ENCODE measurements at places on chromosomes 3 and 15. TPM values are rescaled to one million over a fixed set of nuclear protein-coding genes. Genes with fewer than 3 reads are reported as not detected.

Gene FANCI
- 0.69 TPM for total RNA-seq

DNA sequence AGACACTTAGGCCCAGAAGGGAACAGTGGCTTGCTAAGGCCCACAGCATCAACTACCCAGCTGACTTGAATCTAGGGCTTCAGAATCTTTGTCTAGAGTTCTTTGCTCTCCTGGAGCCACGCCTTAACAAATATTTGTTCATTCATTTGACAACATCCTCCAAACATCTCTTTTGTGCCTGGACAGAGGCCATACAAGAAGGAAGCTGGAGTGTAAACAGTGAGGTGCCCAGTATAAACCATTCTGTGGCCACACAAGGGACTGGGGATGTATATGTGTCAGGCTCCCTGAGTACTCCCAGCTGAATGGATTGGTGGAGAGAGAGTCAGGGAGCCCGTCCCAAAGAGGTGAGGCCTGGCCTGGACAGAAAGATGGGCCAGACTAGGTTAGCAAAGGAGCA lies 3.4 kb downstream of the CIB2 start:
- no peak for DNase-seq

- no peak for DNase-seq
These were observed 39.1 kb downstream of the CFAP91 start for GRCh38 chr3:119741657-119742590.

Gene DNAH12
- 0.12 TPM for total RNA-seq

Gene TSPAN3
- 215 TPM for total RNA-seq

DNA sequence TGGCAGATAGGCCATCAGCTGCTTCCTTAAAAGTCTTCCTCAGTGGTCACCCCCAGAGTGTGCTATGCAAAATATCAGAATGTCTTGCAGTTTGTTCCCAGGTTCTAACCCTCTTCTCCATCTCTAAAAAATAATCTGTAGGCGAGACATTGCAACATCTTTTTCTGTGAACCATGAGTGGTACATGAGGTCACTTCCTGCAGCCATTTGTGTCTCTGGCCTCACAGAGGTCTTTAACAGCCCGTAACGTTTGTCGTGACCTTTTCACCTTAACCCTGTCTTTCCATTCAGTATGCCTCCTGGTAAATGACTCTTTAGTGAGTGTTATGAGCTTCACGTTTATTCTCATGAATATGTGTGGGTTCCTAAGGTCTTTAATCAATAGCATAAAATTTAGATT lies 145.4 kb downstream of the KLHL25 start:
- DNase-seq, result no peak

- DNase-seq, result no peak
These were observed 77.0 kb downstream of the LYSMD4 start for GRCh38 chr15:99656205-99656604.

Gene KLHL40
- 923 TPM for total RNA-seq

DNA sequence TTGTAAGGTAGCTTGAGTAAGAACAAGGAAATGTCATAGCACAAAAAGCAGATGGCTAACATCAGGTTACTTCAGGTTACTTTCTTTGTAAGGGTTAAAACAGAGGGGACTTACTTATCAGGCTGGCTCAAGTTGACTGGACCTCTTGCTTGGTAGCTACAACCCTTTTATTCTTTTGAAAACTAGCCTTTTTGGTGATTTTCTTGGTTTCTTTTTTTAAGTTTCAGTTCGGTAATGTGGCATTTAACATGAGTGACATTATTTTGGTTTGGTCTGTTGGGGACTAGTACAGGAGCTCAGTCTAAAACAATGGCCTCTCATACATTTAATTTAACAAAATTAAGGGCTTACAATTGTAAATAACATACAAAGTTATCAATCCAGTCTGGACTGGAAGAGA lies 621.4 kb downstream of the OTOL1 start:
- DNase-seq, result no peak

DNA sequence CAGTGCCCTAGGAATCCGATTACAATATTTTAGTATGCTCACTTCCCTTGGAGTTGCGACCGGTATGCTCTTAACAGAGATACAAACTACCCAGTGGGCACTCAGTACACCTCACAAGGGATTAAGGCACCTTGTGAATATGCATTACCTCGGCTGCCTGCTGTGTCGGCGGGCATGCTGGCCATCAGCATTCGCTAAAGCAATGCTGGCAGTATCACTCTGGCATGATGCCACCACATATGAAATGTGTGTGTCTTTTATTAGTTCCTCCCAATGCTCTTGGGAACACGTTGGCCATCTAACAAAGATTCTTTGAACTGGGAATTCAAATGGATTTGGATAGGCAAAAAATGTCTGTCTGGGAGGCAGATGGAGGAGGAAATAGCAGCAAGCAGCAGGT lies 67.4 kb upstream of the FOXB1 start:
- no peak for DNase-seq

Gene TM4SF4
- total RNA-seq, result not detected

Gene FRMD4B
- total RNA-seq, result 4.0 TPM

GRCh38 chr15:90839187-90840071 lies 29.0 kb upstream of the FURIN start:
- DNase-seq, result no peak

- DNase-seq, result no peak
These were observed 705.2 kb downstream of the NAALADL2 start for GRCh38 chr3:175564363-175564762.

GRCh38 chr3:11671648-11672100 lies 28.0 kb upstream of the VGLL4 start:
- no peak for DNase-seq

DNA sequence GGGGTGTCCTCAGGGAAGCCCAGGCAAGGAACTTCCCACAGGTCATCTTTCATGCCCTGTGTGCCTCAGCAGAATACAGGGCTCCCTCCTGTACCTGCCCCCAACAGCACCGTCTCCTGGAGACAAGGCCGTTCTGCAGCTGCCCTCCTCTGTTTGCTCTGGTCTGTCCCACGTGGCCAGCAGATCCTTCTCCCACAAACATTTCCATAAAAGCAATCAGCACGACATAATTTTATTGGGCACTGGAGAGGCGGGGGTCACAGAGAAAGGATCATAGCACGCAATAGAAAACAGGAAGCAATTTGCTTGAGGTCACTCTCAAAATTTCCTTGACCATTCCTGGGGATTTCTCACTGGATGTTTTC lies 29.4 kb downstream of the STARD5 start:
- DNase-seq, result no peak

Gene UNC13C
- 1.6 TPM for total RNA-seq

DNA sequence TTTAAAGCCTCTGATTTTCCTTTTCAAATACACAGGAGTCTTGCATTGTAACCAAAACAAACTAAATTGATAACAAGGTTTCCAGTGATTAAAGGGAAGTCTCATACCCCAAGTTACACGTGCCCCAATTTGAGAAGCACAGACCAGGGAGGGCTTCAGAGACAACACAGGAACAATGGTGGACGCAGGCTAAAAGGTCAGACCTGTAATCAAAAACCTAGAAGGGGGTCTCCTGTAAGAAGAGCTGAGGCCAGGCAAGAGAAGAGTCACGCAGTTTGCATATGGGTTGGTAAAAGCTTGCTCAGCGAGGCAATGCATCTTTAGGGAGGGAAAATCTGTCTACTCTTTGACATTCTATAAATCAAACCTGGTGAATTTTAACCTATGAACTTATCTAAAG lies 58.6 kb upstream of the MCF2L2 start:
- no peak for DNase-seq

GRCh38 chr3:41304593-41304992 lies 105.3 kb downstream of the CTNNB1 start:
- no peak for DNase-seq

Gene VEPH1
- total RNA-seq, result 0.34 TPM

Gene ZNF860
- not detected for total RNA-seq

- no peak for DNase-seq
These were observed 145.1 kb downstream of the GHSR start for GRCh38 chr3:172303181-172303580.

Gene SLC15A2
- 0.79 TPM for total RNA-seq

Gene IL5RA
- not detected for total RNA-seq

- DNase-seq, result no peak
These were observed 144.7 kb upstream of the DPH6 start for GRCh38 chr15:35690698-35691116.

Gene ZMYND10
- 0.24 TPM for total RNA-seq

- no peak for DNase-seq
These were observed 54.0 kb upstream of the ABHD2 start for GRCh38 chr15:89034305-89034704.

- DNase-seq, result no peak
These were observed 331.0 kb upstream of the RGMA start for GRCh38 chr15:93420050-93420452.

Gene OR5K1
- total RNA-seq, result not detected

DNA sequence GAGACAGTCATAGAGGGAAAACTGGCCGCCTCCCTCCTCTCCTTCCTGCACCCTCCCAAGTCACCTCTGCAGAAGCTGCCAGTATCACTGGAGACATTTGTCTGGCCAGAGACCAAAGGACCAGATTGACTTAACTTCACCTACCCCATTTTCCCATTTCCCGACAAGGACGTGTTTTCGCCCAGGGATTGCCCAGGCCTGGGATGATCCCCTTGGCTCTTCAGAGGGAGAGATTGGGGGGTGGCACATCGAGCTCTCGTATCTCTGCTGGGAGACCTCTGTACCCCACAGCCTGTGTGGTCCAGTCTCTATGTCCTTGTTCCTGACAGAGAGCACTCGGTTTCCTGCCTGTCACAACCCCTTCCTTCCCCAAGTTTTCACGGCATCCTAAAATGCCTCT lies 31.4 kb downstream of the RGMA start:
- DNase-seq, result no peak

- DNase-seq, result no peak
These were observed 561.7 kb upstream of the SGO1 start for GRCh38 chr3:20747741-20748140.

- no peak for DNase-seq
These were observed 9.6 kb upstream of the SLCO2A1 start for GRCh38 chr3:134039161-134039862.

DNA sequence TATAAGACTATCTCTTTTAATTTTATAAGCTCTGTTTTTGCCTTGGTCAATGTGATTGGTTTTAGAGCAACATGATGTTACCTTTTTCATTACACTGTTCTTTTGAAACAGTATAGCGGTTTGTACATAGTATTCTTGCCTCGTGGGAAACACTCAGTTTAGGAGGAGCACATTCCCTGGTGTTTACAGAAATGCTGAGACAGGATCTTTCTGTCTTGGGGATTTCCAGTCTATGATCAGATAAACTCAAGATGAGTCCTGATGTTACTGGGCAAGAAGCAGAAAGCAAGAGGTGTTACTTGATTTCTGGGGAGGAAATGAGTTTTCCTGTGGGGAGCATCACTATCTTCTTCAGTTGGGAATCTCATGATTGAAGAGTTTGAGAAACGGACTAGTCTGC lies 2.5 kb downstream of the TMEM266 start:
- DNase-seq, result no peak

- no peak for DNase-seq
These were observed 47.6 kb downstream of the TRIM71 start for GRCh38 chr3:32865383-32865782.

Gene CSPG4
- total RNA-seq, result 23.2 TPM

Gene GREM1
- 0.60 TPM for total RNA-seq

- no peak for DNase-seq
These were observed 22.1 kb downstream of the SEMA7A start for GRCh38 chr15:74411686-74412085.

Gene SPTSSB
- not detected for total RNA-seq

- no peak for DNase-seq
These were observed 155.2 kb downstream of the UACA start for GRCh38 chr15:70608144-70608543.
